Activated T-cell treated with anti-CD3 and anti-CD28 coated beads for 1 hour (primary cell): ENCODE measurements at places on chromosomes 6 and 20.

- DNase-seq, result no peak
Observed at GRCh38 chr6:116524236-116524635, 12.8 kb downstream of the CALHM5 start.

- no peak for DNase-seq
Observed at GRCh38 chr20:57893366-57893999, 183.7 kb upstream of the PMEPA1 start.

DNA sequence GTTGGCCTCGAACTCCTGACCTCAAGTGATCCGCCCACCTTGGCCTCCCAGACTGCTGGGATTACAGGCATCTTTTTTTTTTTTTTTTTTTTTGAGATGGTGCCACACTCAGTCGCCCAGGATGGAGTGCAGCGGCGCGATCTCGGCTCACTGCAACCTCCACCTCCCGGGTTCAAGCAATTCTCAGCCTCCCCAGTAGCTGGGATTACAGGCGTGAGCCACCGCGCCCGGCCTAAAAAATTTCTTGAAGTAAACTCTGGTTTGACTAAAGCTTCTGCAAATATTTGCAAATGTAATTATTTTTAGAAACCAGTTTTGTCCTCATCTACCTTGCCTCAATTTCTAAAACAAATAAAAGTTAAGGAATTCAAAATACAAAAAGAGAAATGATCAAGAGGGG is 1.2 kb downstream of the IBTK start:
- DNase-seq, result no peak

- no peak for DNase-seq
Observed at GRCh38 chr20:40452758-40453157, 236.3 kb downstream of the MAFB start.

DNA sequence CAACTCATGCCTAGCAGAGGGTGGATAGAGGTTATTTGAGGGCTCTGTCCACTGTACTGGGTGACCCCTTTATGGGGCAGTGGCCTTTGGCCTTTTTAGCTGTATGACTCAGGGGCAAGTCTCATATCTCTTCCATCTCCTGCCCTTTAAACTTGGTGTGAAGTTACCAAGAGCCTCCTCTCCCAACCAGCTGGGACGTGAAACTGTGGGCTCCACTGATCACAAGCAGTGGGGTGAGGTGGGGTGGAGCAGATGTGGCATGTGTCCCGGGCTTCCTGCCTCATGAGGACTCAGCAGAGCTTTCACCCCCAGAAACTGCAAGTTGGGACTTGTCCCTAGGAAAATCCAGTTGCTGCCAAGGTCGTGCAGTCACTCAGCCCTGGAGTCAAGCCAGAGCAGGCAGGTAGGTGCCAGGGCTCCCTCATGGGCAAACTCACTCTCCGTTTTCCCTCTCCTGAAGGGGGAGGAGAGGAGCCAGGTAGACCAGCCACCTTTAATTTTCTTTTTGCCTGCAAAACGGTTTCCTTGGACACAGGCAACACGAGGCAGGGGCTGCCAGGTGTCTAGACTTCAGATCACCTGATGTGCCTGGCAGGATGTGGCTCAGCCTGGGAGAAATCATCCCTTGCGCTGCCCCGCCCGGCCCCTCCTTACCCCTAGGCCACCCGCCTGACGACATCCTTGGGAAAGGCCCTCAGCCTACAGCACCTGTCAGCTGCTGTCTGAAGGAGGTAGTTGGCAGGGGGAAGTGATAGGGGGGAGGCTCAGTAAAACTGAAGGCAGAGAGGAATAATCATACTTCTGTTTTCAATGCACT is 4.0 kb downstream of the CDKN1A start:
- peak; percentile 39 for DNase-seq

GRCh38 chr6:10395704-10396546 is 18.9 kb downstream of the TFAP2A start:
- no peak for DNase-seq

- DNase-seq, result no peak
Observed at GRCh38 chr6:32638532-32639219, 1.5 kb downstream of the HLA-DQA1 start.

DNA sequence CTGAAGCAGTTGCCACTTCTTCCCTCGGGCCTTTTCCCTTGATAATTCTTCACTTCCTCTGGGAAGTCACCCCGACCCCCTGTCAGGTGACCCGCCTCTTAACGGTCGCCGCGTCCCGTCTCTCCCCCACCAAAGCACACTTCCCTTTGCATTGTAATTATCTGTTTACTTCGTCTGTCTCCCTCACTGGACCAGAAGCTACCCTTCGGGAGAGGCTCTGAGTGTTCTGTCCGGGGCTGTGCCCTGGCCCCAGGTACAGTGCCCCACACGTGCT is 771 bp upstream of the SNAI1 start:
- DNase-seq, result no peak

- no peak for DNase-seq
Observed at GRCh38 chr20:19742974-19743639, 15.0 kb upstream of the RIN2 start.

DNA sequence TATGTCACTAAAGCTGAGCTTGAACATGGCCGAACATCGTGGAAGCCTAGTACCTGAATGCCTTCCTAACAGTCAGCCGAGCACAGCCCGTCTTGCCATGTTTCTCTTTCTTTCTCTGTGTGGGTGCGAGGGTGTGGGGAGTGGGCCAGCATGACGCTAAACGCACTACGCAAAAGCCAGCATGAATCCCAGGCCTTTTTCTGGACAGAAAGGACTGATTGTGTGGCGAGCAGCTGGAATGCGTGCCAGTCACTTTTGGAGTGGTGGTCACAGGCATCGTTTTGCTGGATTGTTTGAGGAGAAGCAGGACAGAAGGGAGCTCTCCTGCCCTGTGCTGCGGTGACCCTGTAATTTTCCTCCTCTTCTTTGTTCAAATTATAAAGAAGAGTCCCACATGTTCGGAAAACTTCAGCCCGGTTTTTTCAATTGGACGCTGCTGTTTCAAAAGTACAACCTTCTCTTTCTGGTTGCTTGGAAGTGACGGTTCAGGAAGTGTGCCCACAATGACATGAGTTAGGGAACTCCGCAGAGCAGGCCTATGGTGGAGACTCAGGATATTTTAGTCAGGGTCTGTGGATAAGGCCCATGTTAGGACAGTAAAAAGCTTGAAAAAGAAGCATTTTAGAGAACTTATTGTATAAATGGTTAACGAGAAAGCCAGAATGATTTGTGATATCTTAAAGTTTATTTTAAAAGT is 54.3 kb downstream of the PDE7B start:
- DNase-seq, result no peak

- DNase-seq, result no peak
Observed at GRCh38 chr6:156980515-156980914, 203.3 kb downstream of the ARID1B start.

DNA sequence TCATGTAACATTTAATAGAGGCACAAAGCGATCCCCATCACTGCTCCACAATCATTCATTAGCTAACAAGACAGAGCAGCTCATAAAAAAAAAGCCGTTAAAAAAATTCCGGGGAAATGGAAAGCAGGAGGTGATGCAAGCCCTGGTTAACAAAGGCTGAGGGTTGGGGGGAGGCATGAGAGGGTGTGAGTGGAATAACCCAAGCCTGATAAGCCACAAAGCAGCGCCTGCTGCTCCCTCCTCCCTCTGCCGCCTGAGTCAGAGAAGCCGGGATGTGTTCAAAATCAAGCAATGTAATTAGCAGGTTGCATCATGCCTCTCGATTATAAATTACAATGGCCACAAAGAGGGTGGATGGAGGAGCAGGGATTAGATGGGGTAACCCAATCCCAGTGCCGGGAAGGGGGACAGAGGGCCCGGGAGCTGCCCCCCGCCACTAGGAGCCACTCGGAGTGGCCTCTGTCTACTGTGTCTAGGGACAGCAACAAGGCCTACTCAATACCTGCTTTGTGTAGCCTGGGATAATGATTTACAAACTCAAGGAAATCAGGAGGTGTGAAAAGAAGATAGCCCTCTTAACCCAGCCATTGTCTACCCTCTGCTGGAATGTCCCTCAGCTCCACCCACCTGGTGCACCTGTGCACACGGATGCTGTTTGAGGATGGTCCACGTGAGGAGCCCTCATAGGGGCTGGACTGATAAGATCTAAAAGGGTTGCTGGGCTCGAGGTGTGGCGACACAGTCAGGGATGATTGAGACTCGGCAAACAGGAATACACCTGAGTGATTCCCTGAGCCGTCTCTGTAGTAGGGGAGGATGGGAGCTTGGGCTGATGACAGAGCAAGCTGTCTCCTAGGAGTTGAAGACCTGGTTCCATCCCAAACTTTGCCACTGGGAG is 156.9 kb downstream of the VEGFA start:
- DNase-seq, result no peak

DNA sequence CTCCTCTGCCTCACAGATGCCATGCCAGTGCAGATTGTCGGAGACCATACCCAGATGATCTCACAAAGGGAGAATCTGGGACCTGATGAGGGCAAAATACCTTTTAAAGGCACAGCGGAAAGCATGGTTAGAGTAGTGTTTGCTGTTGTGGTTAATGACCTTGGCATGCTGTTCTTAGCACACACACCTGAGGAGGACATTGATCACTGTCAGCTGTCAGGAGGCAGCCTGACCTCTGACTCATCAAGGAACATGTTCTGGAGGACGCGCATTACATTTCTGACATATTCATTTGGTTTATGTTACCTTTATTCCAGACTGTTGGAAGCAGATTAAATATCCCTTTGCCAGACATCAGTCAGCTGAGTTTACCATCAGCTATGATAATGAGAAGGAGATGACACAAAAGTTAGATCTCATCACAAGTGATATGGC is 57.1 kb downstream of the GOPC start:
- no peak for DNase-seq

GRCh38 chr6:36129941-36130666 is at the start of gene MAPK13:
Gene MAPK13 (plus strand): TSS chr6:36130513. CDS start chr6:36130583, 70 bp downstream.
- no peak for DNase-seq

DNA sequence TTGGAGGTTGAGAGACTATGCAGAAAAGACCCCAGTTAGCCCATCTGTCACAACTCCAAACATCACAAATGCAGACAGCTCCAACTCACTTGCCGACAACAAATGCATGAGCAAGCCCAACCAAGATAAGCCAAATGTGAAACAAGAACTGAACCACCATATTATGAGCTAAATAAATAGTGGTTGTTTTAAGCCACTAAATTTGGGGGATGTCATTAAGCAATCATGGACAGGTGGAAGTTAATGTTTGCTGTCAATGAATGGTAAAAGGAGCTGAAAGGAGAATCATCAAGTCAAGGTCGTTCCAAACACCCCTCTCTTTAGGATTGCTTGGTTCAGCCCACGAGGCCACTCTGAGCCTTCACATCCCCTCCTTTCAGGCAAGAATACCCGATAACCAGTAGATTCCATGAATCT is 71.2 kb upstream of the PLCB4 start:
- DNase-seq, result no peak

DNA sequence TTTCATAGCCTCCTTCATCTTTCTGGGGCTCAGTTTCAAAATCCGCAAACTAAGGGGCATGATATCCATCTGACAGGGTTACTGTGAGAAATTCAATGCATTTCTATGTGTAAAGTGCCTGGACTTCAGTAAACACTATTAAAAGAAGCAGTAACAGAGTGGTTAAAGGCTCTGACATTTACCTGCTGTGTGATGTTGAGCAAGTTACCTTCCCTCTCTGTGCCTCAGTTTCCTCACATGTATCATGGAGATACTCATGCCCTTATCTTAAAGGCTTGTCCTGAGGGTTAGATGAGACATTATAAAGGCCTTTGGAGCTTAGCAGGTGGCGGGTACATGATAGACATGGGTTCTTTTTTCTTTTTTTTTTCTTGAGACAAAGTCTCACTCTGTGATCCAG is 46.8 kb downstream of the EYA2 start:
- no peak for DNase-seq

DNA sequence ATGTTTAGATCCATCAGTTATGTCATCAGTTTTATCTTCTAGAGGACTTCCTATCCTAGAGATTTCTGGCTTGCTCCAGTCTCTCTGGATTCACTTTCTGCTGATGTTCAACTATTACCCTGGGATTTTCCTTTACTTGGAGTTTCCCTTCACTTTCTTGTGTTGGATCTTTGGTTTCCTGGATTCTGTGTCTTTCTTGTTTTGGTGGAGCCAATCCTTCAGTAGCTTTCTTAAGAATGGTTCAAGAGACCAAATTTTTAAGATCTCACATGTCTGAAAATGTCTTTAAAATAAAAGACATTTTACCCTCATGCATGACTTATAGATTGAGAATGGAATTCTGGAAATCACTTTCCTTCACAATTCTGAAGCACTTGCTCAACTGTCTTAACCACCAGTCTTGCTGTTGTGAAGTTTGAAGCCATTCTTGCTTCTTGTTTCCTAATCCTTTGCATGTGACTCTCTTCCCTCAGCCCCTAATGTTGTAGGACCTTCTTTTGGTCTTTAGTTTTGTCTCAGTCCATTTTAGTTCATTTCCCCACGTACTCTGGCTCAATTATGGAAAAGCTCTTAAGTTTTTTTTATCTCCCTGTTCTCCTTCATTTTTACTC is 87.9 kb downstream of the ARID1B start:
- DNase-seq, result no peak

DNA sequence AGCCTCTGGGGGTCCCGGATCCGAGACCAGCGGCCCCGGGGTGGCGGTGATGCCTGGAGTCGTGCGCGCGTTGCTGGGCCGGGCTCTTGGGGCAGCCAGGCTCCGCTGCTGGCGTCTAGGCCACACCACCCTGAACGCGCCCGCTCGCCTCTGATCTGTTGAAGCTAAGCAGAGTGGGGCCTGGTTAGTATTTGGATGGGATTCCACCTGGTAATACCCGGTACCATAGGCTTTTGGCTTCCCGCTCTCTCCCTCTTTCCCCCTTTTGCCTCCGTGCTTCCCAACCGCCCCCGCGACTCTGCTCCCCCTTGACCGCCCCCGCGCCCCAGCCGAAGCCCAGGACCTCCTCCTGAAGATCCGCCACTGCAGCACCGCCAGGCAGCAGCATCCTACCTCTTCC is 1383.5 kb upstream of the DEFB115 start:
- no peak for DNase-seq

DNA sequence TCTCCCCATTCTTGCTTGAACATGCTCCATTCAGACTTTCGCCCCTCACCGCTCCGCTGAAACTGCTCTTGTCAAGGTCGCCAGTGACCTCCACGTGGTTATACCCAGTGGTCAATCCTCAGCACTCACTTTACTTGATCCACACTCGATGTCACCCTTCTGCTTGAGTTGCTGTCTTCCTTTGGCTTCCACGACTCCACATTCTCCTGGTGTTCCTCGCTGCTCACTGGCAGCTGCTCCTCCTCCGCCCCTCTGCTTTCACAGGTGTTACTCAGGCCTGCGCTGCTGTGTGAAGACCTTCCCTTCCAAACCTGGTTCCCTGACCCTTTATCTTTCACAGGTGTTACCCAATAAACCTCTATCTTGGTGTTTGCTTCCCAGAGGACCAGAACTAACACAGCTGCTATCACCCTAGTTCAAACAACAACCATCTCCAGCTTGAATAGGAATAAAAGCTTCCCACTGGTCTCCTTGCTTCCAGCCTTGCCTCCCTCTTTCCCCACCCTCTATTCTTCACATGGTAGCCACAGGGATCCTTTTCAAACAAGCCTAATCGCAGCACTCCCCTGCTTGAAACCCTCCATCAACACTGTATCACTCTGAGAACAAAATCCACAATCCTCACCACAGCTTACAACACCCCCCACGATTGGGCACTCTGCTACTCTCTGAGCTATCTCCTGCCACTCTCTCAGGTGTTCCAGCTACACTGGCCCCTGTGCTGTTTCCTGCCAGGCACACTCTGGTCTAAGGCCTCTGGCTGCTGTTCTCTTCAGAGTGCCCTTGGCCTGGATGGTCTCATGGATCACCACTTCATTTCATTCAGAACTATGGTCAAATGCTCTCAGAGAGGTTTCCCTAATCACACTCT is 10.7 kb downstream of the PPIL1 start:
- no peak for DNase-seq
